ENCODE measurements at places on chromosomes 7 and 10.
A peak's percentile ranks its signal among the peaks of the same experiment; 100 is the strongest.

DNA sequence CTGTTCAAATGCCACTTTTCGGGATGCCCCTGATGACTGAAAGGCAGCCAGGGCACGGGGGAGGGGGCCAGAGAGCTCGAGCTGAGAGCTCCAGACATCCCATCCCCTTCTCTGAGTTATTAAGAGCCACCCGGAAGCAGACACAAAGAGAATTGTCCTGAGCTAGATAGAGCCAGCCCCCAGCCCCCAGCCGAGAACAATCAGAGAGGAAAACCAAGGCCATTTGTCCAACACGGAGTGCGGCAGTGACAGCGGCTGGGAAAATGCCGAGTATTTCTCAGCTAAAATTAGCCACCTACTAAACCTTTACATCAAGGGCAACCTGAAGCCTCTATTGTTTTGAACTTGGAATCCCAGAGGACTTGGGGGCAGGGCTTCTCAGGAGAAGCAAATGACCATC, 51.0 kb downstream of the UNC5B start:
- no peak for DNase-seq

DNA sequence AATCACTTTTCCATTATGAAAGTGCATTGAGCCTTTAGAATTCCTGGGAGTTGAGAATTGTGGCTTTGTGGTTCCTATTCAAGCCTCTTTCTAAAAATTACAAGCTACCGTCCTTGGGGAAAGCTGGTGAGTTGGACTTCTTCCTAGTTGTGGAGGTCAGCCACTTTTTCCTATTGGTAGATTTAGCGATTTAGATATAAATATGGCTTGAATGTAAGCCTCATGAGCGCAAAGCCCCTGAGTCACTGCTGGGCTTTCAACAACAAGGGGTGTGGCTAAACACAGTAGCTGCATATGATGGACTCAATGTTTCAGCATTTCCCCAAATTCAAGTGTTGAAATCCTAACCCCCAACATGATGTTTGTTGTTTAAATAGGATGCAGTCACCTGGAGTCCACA, 150.0 kb upstream of the IGFBP3 start:
- DNase-seq, result peak; percentile 67

DNA sequence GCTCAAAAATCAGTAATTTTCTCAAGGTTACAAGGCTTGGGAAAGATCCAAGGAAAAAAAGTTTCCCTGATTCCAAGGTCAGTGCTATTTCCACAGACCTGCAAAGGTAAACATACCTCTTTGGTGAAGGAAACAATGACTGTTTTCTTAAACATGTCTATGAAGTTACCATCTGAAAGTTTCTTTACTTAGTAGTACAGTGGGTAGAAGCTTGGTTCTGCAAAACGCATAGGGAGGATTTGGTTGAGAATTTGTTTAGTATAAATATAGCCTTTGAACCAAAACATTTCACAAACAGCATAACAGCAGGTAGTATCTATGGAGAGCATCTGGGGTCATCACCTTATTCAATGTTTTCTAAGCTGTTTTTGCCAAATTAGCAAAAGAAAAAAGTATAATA, 169.6 kb downstream of the CCSER2 start:
- DNase-seq, result no peak

GRCh38 chr10:49001870-49002672, 62.4 kb upstream of the LRRC18 start:
- no peak for DNase-seq

DNA sequence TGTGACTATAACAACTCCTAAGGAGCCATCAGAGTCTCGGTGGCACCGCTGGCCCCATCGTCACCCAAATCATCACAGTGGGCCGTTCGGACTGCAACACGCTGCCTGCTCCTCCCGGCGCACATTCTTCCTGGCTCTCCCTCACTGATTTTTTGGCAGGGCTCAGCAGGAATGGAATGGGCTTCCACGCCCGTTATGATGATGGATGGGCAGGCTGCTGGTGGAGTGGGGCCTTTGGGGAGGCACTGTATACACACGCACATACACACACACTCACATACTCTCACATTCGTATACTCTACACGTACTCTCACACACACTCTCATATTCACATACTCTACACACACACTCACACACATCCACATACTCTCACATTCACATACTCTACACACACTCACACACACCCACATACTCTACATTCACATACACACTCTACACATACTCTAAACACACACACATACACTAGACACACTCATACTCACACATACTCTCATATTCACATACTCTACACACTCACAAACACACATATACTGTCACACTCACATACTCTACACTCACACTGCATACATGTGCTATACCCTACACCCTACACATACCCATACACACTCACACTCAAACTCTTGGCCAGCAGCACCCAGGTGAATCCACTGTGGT, 99.8 kb downstream of the KCNMA1 start:
- DNase-seq, result no peak

- no peak for DNase-seq
These were observed 81.1 kb downstream of the RGS10 start for GRCh38 chr10:119461380-119461779.

DNA sequence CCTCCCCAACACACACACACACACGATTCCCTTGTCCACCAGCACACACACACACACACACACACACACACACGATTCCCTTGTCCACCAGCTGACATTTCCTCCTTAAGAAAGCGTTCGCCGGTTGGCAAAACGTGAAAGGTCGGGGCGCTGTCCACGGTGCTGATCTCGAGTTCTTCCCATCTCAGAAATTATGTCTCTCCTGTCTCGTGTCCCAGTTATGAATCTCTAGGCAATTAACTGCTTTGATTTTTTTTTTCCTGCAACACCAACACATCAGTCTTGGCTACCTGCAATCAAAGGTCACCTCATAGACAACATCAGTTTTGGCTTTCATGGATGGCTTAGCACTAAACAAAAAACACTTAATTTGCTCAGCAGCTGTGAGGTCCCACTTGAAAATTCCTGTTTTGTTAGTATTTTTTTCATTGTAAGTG, 1.9 kb downstream of the INA start:
- peak; percentile 55 for DNase-seq

GRCh38 chr7:106841896-106842390, 23.1 kb upstream of the PIK3CG start:
- DNase-seq, result no peak

- no peak for DNase-seq
These were observed 6.6 kb downstream of the SEC24C start for GRCh38 chr10:73750819-73751218.

DNA sequence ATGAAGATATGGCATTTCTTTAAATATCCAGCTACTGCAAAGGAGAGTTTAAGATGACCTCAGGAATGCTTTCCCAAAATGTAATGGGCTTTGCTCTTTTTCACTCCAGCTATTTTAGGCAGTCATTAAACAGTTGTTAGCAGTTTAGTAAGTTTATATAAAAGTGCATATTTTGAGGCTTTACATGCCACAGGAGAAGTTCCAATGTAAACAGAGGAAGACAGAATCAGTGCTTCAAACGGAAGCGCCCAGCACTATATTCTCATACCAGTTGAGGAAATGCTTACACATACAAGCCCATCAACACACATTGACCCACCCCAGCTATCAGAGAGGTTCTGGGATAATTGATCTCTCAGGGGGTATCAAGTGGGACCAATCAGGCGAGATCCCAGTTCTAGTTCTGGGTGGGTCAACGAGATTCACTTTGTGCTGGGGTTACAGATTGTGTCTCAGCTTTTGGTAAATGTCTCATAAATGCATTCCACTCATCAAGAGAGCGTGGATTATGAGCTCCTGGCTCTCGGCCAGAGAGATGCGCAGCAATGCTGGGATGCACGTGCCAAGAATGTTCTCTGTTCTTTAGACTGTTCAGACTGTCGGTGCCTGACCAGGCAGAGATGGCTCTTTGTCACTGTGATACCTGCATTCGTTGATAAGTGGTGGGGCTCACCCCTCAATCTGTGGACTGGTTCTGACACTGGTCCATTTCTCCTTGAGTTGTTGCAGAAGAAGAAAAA, 55.0 kb downstream of the CACNB2 start:
- DNase-seq, result peak; percentile 20

DNA sequence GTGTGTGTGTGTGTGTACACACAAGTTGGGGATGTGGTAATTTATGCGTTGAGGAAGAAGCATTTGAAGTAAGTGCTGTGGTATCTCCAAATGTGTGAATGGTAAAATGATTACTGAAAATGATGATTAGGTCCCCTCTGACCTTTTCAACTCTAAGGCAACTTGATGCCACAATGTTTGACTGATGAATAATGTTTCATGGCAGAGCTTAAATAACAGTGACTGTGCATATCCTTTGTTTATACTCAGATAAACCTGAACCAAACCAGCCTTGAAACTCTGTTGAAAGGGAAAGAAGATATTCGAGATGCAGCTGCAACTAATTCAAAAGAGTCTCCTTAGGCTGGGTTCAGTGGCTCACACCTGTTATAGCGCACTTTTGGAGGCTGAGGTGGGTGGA, 64.8 kb upstream of the YAE1 start:
- DNase-seq, result no peak

- DNase-seq, result no peak
These were observed 528.0 kb downstream of the NRG3 start for GRCh38 chr10:82402906-82403401.

- DNase-seq, result peak; percentile 74
These were observed 5.4 kb upstream of the YWHAG start for GRCh38 chr7:76364198-76364584.

- no peak for DNase-seq
These were observed 1.5 kb downstream of the SLC18A2 start for GRCh38 chr10:117242463-117242832.

GRCh38 chr10:47165711-47166404, 134.1 kb upstream of the GDF10 start:
- peak; percentile 90 for DNase-seq

DNA sequence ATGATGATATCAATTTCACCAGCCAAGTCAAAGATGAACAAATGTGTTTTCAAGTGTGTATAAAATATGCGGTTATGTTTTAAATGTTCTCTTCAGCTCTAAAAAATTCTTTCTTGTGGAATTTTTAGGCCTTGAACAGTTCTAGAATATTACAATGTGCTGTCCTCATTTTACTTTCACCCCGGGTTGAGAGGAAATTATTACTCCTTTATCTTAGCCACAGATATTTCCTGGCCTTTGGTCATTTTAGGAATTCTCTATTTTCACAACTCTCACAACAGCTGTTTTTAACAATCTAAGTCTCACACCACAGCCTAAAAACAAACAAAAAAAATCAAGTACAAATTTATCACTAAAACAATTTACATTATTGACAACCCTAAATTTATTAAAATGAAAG, 112.2 kb upstream of the HGF start:
- peak; percentile 18 for DNase-seq

GRCh38 chr7:104951546-104951945, 62.5 kb upstream of the KMT2E start:
- DNase-seq, result no peak

DNA sequence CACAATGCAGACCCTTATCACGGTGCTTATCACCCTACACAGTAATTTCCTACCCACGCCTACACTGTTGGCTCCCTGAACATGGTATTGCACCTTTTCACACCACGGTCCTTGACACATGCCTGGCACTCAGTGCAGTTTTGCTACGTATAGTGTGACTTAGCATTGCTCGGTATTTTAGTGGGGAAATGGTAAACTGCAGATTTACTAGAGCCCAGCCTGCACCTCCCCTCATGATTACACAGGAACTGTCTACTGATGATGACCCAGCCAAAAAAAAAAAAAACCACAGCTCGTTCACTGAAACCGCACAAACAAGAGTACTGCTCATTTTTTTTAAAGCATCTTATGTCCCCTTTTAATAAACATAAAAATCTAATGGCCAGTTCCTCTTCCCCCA, 124.2 kb upstream of the ZNF746 start:
- DNase-seq, result no peak

DNA sequence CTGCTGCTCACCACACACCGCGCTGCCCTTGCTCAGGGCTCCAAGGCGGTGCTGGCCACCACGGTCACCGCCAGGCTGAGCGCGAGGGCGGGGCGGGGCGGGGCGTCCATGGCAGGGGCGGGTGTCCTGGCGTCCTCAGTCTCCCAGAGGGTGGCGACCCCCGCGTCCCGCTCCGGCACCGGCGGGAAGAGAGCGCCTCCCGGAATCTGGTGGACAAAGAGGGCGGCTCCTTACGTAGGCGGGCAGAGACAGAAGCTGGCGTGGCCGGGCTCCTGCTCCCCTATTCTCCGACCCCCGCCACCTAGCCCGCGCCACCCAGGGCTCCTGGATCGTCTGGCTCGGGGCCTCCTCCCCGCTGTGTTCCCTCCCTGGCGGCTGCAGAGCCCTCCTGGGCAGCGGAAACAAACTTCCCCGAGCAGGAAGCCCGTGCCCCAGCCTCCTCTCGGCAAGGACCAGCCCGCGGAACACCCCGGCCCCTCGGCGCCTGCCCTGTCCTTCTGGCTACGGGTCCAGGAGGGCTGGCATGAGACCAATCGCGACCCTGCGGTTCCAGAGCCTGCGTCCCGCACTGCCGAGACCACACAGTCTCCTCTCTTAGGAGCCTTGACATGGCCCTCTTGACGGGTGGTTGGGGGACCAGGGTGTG, 133.8 kb upstream of the ZNF92 start:
- DNase-seq, result peak; percentile 13

DNA sequence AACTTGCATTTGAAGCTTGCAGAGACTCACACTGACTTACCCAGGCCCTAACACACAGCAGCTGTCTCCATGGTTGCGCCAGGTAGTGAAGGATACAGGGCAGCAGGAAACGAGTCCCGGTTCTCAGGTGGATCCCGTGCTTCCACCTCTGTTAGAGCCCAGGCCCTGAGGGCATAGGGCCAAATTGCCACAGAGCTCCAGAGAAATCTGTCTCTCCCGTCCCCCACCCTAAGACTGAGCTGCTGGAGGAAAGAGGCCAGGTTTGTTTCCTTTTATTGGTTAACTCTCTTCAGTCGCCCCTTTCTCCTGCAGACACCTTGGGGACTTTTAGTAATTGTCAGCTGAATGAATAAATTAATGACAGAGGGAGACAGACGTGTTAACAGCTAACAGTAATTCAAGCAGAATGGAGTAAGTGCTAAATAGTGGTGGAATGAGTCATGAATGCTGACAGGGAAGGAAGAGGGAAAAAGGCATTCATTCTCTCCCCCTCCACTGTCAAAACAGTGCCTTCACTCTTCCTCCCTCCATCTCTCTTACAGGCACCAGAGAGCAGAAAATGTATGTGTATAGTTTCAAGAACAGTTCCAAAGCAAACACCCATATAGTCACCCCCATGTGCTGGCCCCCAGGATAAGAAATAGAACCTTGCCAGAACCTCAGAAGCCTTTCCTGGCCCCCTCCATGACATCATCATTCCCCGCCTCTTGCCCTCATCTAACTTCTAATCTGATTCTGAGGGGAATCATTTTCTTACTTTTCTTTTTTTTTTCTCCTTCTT, 16.8 kb upstream of the DLG5 start:
- peak; percentile 73 for DNase-seq

- peak; percentile 16 for DNase-seq
These were observed 74.5 kb downstream of the PKD1L1 start for GRCh38 chr7:47873762-47874161.
